Left cardiac atrium (tissue), 4 donors: ENCODE measurements at places on chromosomes 4 and X. TPM values are rescaled to one million over a fixed set of nuclear protein-coding genes. Genes with fewer than 3 reads are reported as not detected.

The SPANXN3 gene
- not detected for total RNA-seq

- no peak for DNase-seq
Measured at GRCh38 chrX:19863212-19863856, 24.1 kb downstream of the SH3KBP1 start.

GRCh38 chrX:141936080-141936479 lies 32.4 kb downstream of the MAGEC1 start:
- no peak for DNase-seq

GRCh38 chrX:9352694-9353411 lies 112.0 kb upstream of the TBL1X start:
- DNase-seq: peak; percentile 35

DNA sequence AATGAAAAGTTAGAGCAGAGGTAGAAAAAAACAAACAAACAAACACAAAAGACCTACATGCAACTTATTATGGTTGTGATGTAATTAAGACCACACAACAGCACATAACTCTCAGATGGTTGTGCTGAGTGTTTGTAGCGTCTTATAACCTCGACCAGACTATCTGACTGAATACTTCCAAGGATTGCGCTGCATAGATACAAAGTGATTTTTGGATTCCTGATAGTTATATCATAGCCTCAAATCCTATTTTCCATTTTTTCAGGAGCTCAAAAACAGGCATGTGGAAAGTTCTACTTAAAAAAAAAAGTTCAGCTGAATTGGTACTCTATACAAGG lies 236.1 kb downstream of the SPRY1 start:
- no peak for DNase-seq

- no peak for DNase-seq
Measured at GRCh38 chr4:37763831-37764230, 62.7 kb upstream of the PGM2 start.

DNA sequence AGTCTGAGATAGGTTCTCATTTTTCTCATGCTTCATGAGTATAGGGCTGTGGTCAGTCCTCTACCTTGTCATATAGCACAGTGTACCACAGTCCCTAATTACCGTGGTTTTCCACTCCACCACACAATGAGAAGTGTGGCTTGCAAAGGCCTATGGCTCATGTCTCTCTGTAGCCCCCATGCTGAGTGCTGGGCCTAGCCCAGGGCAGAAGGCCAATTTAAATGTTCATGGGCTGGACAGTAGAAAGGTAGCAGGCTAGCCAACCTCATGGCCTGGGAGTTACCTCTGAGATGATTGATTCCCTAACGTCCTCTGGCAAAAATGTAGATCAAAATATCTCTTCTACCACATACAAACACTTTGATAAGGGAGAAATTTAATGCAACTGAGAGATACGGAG lies 222.5 kb downstream of the AFF2 start:
- no peak for DNase-seq

GRCh38 chrX:40304115-40304514 lies 206.4 kb upstream of the BCOR start:
- DNase-seq: no peak

The NLGN3 gene
- total RNA-seq: 0.52 TPM

- DNase-seq: no peak
Measured at GRCh38 chrX:39848243-39848642, 249.5 kb downstream of the BCOR start.

DNA sequence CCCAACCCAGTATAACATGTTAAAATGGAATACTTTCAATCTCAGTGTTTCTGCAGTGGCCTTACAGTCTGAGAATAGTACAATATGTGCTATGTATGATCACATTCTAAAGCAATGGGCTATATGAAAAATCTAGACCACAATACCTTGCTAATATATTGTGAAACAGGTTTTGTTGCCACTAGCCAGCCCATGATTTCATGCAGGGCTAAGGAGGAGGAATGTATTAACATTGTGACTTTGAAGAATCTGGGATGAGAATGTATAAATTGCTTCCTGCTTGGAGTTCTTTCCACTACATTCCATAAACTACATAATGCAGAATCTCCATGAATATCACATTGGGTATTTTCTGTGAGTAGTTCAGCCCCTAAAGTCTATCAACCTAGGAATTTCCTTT lies 935.4 kb upstream of the GRIA3 start:
- no peak for DNase-seq

DNA sequence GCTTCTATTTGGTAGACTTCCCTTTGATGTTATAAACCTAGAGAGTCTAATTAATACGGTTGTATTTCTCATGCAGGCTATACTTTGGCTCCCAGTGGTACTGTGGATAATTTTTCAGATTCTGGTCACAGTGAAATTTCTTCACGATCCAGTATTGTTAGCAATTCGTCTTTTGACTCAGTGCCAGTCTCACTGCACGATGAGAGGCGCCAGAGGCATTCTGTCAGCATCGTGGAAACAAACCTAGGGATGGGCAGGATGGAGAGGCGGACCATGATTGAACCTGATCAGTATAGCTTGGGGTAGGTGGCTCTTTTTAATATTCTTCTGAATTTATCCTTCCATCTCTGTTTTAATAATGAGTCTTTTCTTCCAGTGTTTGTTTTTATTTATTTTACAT lies 249.7 kb downstream of the RAPGEF2 start:
- no peak for DNase-seq

The VSIG1 gene
- not detected for total RNA-seq

- DNase-seq: no peak
Measured at GRCh38 chr4:164904941-164905340, 28.0 kb downstream of the APELA start.

GRCh38 chr4:140289486-140289885 lies 84.0 kb upstream of the SCOC start:
- no peak for DNase-seq

DNA sequence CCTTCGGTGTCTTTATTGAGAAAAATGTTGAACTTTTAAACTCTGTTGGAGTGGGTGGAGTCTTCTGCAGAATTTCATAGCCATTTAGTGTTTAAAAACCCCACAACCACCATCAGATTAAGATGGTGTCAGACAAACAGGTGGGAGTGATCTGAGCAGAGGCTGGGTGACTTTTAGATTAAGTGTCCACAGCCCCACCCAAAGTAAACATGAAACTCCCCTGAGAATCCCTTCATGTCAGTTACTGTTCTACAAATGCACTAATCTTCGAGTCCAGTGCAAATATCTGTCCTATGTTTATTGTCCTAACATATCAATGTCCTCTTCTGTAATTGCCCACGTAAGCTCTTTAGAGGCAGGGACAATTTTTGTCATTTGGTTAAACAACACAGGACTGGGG lies 175.6 kb upstream of the RBPJ start:
- no peak for DNase-seq

DNA sequence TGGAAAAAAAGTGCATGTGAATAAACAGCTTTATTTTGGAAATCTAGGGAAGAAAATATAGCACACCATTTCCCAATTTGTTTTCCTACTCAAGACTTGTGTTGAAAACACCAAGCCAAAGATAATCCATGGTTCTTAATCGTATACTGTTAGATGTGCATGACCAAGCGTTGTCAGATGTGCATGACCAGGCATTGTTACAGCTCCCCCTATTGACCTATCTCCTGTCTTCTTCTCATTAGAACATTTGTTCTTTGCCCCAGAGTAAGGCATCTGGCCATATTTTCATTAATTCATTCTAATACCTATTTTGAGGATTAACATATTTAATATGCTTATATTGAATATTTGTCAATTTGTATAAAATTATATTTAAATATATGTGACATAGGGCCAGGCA lies 14.4 kb upstream of the VCX start:
- DNase-seq: no peak

DNA sequence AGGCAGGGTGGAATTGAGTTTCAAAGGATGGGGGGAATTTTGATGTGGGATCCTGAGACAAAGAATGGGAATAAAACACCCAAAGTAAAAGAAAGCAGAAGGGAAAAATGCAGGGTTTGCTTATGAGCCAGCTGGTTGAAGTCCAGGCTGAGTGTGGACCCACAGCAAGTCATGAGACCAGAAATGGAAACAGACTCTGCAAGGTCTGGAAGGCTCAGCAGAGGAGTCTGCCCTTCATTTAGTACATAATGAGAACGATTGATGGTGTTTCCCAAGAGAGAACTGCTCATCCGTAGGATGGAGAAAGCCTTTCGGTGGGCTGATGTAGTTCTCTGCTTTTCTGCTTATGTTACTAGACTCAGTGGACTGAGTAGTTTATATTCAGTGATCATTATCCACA lies 259.1 kb downstream of the C4orf33 start:
- no peak for DNase-seq

DNA sequence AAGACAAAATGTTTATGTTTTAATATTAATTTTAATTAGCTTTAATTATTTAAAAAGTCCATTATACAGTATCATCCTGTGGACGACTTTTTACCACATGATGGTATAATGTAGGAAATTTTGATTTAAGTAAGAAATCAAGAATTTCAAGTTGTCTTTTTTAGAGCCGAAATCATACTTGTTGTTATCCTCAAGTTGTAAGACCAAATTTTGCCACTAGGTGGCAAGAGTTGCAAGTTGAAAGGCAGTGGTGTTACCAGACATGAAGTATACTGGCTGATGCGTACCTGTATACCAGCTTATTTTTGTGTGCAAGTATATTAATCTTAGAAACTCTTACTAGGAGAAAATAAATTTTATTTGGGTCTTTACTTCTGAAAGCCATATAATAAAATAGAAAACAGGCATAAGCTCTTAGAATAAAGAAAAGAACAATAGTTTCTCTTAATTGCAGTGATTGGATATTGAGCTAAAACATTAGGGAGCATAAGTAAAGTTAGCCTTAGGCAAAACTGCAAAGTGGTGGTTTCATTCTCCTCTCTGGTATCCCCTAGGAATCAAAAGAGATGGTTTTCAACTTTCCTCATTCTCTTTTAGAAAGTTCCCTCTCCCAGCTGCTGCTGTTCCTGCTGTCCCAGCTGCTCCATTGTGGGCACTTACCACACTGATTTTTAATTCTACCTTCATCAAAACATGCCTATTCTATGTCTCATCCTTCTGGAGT lies 118.0 kb upstream of the WDFY3 start:
- DNase-seq: no peak

DNA sequence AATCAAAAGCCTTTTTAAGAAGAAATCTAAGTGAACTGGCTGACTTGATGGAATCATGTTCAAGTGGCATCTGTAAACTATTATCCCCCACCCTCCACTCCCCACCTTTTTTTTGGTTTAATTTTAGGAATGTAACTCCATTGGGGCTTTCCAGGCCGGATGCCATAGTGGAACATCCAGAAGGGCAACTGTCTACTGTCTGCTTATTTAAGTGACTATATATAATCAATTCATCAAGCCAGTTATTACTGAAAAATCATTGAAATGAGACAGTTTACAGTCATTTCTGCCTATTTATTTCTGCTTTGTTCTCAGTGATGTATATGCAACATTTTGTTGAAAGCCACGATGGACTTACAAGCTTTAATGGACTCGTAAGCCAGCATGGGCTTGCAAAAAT lies 162.3 kb downstream of the STIM2 start:
- no peak for DNase-seq

The TLL1 gene
- 2.9 TPM for total RNA-seq

The ING2 gene
- 6.2 TPM for total RNA-seq

- no peak for DNase-seq
Measured at GRCh38 chr4:7894098-7894676, 45.5 kb downstream of the AFAP1 start.

The LAP3 gene
- total RNA-seq: 60.6 TPM

The CT47B1 gene
- not detected for total RNA-seq

DNA sequence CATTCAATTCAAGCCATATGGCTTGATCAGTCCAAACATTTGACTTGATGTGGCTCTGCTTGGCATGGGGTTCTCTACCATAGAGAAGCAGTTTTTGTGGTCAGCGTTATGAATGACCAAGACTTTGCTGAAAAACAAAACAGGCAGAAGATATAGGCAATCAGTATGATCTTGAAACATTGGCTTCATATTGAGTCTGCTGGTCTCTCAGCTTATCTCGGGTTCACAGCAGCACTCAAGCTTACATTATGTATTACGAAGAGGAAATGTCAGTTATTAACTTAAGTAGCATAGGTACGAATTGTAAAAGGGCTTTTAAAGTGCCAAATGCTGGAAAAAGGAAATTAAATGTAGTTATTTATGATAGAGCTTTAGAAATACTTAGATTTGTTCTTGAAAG lies 99.0 kb downstream of the AFF2 start:
- no peak for DNase-seq
